Right lobe of liver (tissue), 6 donors: ENCODE measurements at places on chromosomes 6 and 20.

GRCh38 chr20:25699914-25700313 is 3.3 kb upstream of the ZNF337 start:
- DNase-seq = no peak

GRCh38 chr6:134464690-134465411 is 146.9 kb upstream of the SGK1 start:
- DNase-seq = no peak

GRCh38 chr20:61371501-61372136 is 119.6 kb downstream of the CDH4 start:
- DNase-seq = no peak

DNA sequence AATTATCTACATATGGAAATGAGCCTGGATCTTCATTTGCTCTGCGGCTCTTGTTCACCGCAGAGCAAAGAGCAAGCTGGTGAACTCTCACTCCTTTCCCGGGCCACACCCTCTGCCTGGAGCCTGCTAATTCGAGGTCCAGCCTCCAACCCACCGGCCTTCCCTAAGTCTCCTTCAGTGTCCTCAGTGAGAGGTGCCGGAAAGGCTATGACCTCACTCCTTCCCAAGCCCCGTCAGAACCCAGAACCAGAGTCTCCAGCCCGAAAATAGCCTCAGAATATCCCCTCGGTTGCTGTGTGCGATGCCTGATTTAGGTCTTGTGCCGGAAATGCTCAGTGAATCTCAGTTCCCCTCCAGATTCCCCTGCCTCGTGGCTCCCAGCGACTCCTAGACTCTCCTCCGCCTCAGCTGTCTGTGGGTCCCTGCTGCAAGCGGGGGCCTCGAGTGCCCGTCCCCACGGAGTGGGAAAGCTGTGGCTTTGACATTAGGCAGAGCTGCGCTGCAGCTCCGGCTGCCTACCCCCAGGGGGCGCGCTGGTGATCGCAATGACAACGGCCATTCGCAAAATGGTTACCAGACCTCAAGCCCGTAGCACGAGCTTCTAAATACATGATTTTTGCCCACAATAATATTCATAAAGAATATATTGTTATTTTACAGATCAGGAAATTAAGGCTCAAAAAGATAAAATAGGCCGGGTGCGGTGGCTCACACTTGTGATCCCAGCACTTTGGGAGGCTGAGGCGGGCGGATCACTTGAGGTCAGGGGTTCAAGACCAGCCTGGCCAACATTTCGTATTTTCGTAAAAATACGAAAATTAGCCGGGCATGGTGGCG is 4.1 kb upstream of the BNIP5 start:
- DNase-seq = peak; percentile 78

GRCh38 chr6:45226081-45226480 is 102.0 kb upstream of the RUNX2 start:
- DNase-seq = no peak

- DNase-seq = no peak
These were observed 12.3 kb downstream of the NAPB start for GRCh38 chr20:23408957-23409356.

- no peak for DNase-seq
These were observed 138.7 kb downstream of the FOXO3 start for GRCh38 chr6:108699290-108700041.
